ENCODE measurements at places on chromosomes 16 and 17.

DNA sequence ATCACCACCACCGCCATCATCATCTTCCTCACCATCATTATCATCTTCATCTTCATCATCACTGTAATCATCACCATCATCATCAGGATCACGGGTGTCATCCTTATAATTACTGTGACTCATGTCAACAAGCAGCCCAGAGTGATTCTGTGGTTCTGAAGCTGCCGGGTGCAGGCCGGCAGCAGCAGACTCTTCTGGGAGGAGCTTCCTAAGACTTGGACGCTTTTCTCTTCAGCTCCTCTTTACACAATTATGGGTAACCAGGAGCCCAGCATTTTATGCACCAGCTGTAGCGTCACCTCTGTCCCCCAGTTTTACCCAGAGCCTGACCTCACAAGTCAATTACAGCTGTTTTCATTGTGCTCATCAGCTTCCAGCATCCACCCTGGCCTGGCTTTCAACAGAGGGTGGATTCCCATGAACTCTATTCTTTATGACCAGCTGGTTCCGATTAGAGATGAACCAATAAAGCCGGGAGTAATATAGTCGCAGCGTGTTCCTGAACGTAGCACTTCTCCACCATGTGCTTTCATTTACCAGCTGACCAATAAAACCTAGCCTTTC is 275.8 kb downstream of the FOXL1 start:
- peak; percentile 75 for DNase-seq

DNA sequence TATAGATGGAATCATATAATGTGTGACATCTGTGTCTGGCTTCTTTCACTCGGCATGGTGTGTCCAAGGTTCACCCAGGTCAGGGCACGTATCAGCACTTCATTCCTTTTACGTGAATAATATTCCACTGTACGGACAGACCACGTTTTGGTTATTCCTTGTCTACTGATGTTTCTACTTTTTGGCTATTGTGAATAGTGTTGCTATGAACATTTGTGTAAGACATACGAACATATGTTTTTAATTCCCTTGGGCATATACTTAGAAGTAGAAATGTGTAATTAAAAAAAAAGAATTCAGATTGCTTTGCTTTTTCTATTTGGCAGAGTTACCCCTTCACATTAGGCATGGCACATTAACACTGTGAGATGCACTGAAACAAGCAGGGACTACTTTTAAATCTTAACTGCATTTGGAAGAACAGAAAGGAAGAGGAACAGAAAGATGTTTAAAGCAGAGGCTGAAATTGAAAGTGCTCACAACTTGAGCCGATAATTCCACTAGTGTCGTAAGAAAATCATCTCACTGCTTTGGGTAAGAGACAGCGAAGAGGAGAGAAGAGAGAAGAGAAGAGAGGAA is 105.3 kb downstream of the VPS53 start:
- DNase-seq, result peak; percentile 81

- DNase-seq, result no peak
Observed at GRCh38 chr17:61817452-61817851, 45.9 kb downstream of the BRIP1 start.

- peak; percentile 28 for DNase-seq
Observed at GRCh38 chr16:19607616-19608280, 52.2 kb downstream of the VPS35L start.

GRCh38 chr16:68367030-68367429 is 56.2 kb downstream of the PRMT7 start:
- peak; percentile 46 for DNase-seq

DNA sequence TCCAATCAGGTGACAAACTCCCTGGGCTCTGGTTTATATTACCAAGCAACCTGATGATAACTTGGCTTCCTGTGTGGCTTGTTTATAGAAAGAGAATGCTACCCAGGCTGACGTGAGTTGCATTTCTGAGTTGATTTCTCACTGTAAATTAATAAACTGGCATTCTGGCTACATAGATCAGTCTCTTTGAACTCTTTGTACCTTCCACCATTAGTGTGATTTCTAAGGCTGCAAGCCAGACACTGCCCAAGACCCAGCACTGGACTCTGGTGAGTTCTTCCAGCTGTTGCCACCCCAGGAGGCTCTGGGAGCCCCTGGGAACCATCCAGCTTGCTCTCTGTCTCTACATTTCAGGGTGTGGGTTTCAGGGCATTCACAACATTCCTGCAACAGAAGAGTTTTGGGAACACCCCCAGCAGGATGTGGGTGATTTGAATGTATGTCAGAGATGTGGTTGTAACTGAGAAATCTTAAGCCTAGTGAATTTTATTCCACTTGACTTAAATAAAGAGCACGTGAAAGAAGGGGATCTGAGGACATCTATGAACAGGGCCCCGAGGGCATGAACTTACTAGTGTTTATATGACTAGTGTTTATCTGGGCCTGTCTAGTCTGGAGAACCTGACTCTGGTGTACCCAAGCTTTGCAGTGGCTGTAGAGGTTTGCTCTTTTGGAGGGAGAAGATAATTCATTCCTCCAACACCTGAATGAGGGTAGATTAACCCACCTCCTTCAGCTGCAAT is 30.3 kb upstream of the LRRC37A start:
- DNase-seq, result peak; percentile 94

DNA sequence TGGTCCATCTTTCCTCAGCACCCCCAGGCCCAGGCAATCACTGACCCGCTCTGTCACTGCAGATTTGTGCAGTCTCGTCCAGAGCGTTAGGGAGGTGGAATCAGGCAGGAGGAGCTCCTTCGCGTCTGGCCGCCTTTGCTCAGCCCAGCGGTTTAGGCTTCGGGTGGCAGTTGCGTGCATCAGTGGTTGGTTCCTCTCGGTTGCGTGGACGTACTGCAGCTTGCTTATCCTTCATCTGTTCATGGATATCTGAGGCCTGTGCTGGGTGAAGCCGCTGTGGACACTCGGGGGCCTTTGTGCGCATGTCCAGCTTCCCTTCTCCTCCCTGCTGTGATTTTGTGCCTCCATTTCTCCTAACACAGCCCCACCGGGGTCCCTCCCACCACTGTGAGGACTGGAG is 4.7 kb upstream of the P2RX1 start:
- DNase-seq, result no peak
